RPMI7951 (cell line): ENCODE measurements at places on chromosomes 12 and 14.

DNA sequence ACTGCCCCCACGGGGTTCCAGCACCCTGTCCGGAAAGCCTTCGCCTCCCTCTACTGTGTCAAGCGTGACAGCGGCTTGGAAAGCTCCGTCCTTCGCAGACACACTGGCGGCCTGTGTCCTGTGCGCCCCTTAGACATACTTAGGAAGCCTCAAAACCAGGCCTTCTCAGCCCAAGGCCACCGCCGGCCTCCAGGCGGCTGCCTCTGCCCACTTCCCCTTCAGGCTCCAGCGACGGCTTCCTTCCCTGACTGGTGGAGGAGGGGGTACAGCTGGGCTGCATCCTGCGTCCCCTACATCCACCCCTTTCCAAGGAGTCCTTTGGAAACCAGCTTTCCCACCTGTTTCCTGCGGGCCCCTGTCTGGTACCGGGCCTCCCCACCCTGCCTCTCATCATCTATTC, 2.5 kb upstream of the CACNA2D4 start:
- DNase-seq: no peak

- no peak for DNase-seq
Observed at GRCh38 chr12:12683725-12684124, 12.3 kb downstream of the GPR19 start.

GRCh38 chr14:99327458-99328250, 55.7 kb upstream of the BCL11B start:
- no peak for DNase-seq

GRCh38 chr12:80352474-80352873, 91.6 kb upstream of the PTPRQ start:
- DNase-seq: peak; percentile 6

GRCh38 chr12:49336645-49337584, at the start of gene C1QL4:
Gene C1QL4, minus strand, starts transcription at chr12:49337188. Its CDS starts 711 bp downstream, at chr12:49336477.
- peak; percentile 65 for DNase-seq

DNA sequence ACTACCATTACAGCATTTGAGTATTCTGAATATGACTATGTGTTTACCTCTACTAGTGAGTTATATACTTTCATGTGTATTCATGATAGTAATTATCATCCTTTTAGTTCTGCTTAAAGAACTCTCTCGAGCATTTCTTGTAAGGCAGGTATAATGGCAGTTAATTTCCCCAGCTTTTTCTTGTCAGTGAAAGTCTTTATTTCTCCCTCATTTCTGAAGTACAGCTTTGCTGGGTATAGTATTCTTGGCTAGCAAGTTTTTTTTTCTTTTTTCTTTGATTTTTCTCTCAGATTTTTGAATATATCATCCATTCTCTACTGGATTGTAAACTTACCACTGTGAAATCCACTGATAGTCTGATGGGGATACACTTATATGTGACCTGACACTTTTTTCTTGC, 165.9 kb upstream of the ARHGAP5 start:
- no peak for DNase-seq

GRCh38 chr12:116539361-116539771, 19.8 kb upstream of the MAP1LC3B2 start:
- peak; percentile 63 for DNase-seq

- DNase-seq: no peak
Observed at GRCh38 chr14:93643127-93643526, 145.2 kb downstream of the PRIMA1 start.

DNA sequence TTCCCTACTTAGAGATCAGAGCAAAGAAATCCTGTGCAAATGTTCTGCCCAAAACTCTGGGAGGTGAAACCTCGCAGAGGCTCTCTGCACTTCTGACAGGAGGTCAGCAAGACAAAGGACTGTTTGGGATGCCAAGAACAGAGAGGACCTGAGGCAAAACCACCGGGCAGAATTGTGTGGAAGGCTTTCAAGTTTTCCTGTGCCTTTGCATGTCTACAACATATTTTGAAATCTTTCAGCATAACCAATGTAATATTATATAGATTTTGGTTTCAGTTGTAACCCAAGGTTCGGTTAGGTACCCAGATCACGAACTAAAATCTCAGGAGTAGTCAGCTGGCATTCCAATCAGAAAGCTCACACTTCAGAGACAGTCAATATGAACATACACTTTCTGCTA, 99.4 kb upstream of the PLEKHA5 start:
- DNase-seq: peak; percentile 65

DNA sequence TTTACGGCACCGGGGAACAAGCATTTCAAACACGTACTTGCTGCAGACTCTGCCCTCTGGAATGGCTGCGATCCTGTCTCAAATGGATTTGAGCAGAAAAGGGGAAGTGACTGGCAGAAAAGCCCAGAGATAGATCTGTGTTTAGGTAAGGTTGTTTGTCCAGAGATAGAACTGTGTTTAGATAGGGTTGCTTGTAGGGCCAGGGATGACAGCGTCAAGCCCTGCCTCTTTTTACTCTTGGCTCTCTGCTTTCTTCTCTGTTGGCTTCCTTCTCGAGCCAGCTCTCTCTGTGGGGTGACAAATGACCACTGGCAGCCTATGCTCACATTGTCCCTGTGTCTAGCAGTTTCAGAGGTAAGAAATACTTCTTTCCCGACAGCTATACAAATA, 11.4 kb downstream of the DGLUCY start:
- no peak for DNase-seq

DNA sequence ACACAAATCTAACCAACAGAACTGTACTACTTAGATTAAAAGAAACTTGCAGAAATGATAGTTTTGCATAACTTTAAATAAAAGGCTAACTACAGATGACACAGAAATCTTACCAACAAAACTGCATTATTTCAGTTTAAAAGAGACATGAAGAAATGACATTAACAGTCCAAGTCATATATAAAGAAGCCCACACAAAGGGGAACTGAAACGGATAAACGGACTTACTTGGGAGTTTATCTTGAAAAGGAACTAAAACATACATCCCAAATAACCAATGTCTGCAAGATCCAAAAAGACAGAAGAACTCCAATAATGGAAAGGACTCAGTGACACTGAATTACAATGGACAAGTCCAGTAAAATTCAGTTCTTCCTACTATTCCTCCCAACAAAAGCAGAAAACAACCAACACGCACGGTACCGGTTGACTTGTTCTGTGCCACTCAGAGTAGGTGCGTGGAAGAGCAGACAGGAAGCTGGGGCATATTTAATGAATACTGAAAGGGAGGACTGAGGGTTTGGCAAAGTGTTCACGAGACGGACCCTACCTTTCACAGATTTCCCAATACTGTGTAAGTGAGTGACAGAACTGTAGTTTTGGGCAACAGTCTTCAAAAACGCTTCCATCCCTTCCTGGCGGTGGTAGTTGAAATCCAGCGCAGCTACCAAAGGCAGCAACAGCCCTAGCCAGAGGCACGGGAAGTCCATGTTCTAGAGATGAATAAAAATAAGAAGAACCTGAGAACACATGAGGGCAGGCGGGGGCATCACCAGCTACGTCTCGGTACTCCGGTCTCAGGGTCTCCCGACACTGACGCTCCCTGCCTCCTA, 627 bp downstream of the CPM start:
- DNase-seq: peak; percentile 7

GRCh38 chr12:108173160-108173559, 44.1 kb downstream of the WSCD2 start:
- no peak for DNase-seq

DNA sequence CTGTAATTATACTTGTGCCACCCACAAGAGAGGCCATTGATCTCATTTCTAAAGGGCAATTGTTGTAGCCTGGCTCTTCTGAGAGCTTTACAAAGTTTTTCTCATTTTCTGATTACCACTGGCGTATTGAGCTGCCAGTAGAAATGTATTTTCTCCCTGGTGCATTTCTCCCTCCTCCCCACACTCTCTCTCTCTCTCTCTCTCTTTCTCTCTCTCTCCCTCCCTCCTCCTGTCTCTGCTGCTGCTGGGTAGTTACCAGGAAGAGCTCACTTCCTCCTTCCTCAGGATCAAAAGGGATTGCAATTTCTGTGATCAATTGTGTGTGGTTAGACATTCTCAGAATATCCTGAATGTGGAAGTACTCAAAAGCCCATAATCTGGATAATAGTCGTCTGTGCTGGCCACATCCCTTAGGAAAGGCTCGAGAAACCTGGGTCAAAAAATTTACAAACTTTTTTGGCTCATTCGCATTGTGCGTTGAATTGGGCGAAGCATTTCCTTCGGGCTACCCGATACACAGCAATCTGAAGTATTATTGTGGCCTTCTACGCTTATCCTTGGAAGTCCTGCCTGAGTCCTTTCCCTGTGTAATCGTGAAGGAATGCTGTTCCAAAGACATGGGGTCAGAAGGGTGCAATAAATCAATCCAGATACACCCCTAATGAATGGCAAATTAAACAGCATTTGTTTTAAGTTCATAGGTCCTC, 254.8 kb downstream of the MSRB3 start:
- peak; percentile 71 for DNase-seq

GRCh38 chr14:38727731-38728130, 375.3 kb downstream of the SEC23A start:
- DNase-seq: no peak

- DNase-seq: no peak
Observed at GRCh38 chr12:105928436-105928835, 210.3 kb downstream of the NUAK1 start.

DNA sequence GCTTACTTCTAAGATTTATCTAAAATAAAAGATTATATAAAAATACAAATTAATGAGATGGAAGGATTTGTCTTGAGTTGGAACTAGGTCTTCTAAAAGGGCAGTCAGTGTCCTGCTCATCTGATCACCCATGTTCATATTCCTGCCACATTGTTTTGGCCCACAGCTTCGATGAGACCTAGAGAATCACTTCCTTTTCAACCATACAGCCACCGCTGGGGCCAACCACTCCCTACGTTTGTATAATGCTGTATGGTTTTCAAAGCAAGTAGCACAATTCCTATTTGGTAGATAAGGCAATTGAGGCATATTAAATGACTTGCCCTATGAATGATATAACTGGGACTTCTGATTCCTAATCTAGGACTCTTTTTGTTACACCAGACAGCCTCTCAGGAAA, 249.4 kb downstream of the ZFP36L1 start:
- DNase-seq: no peak

DNA sequence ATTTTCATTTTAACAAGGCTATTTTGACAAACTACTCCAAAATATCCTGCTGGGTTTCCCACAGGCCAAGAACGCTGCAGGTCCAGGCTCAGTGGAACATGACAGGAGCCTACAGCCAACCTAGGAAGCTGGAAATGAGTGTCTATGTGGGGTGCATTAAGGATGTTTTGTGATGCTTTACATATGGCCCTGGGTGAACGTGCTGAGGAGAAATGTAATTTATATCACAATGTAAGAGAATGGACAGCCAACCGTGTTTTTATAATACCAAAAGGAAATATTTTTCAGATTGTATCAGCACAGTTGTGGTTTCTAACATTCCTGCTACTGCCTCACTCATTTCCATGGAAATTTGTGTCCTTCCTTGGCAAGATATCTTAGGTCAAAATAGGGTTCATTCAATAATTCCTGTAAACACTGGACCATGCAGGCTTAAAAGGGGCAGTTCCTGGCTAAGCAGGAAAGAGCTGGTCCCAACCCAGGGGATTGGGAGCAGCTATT, 51.5 kb downstream of the ST8SIA1 start:
- peak; percentile 86 for DNase-seq
